Activated B cell treated with CpG ODN at 0.5 μM for 24 hours (primary cell): ENCODE measurements at places on chromosomes 2 and 18.

DNA sequence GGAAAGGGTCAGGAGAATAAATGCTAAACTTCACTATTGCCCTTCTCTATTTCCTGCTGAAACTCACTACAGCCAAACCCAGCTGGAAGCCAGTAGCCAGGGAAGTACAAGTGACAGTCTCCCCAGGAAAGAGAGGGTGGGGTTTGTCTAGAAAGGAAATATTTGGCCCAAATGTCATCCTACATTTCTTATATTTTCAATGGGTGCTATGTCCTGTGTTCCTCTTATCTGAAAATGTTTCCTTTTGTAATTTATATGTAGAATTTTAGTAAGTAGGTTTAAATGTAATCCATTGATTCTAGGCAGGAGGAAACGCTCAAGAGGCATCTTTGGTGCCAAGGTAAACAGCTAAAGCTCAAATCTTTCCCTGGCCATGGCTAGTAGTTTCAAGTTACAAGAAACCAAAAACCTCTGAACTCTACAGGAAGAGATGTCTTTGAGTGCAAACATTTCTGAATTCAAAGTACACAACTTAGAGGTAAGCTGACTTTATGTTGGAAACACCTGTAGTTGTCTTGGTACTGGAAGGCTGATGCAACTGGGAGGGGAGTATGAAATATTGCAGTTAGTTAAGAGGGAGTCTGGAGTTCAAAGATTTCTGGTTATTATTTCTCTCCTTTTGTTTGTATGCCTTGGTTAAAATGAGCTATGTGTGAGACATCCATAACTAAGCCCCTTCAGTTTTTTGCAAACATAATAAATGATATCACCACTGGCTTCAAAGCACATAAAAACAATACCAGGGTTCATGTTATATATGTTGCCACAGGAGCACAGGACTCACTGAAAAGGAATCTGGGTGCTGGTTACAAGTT lies 356.1 kb upstream of the ZC3H15 start:
- DNase-seq = no peak

DNA sequence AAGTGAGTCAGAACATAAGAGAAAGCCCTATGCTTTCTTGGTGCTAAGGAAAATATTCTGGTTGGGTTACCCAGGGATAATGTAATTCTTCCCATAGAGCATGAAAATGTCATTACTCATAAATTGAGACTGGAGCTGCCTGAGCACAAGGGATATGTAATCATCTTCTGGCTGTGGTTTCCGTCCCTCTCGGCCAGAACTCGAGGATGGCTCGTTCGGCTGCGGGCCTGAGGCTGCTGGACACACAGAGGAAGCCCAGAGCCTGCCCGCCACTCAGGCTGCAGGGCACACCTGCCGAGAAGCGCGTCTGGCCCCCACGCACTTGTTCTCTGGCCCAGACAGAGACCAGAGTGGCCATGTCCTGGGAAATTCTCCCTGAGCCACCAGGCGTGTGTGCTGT lies 104.9 kb downstream of the ASAP2 start:
- no peak for DNase-seq

GRCh38 chr18:54805571-54806334 lies 22.5 kb upstream of the RAB27B start:
- no peak for DNase-seq

- DNase-seq = no peak
Observed at GRCh38 chr18:33735428-33735827, 157.4 kb downstream of the ASXL3 start.

GRCh38 chr2:26412091-26412673 lies 10.5 kb downstream of the DRC1 start:
- no peak for DNase-seq

GRCh38 chr18:3526421-3527354 lies 76.7 kb downstream of the TGIF1 start:
- no peak for DNase-seq

DNA sequence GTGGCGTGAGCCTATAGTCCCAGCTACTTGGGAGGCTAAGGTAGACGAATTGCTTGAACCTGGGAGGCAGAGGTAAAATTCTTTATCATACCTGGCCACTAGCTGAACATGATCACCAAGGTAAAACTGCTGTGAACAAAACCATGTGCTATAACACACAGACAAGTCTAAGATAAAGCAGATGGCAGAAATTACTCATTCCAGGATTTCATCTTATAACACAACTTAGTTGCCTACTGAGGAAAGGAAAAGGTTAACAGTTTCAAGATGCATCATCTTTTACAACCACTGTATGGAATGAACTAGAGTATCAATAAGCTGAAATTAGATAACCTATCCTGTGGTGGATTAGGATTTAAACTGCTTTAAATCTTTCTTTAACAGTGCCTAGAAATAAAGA lies 8.3 kb downstream of the ARL5A start:
- no peak for DNase-seq

GRCh38 chr2:102753563-102754159 lies 8.2 kb upstream of the TMEM182 start:
- DNase-seq = no peak

DNA sequence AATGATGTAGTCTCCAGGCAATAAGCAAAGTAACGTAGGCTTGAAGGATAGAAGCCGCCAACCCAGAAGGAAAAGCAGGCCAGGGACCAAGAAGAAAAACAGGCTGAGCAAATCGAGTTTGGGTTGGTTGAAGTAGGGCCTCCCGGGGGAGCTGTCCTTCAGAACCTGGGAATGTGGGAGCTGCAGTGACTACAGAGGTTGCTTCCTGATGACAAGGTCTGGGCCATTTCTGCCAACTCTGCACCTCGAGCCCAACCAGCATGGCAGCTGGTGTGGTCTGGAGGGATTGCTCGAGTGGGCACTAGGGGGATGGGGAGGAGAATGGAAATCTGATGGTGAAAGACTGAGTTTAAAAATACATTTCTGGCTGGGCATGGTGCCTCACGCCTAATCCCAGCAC lies 14.1 kb downstream of the ACMSD start:
- DNase-seq = no peak

DNA sequence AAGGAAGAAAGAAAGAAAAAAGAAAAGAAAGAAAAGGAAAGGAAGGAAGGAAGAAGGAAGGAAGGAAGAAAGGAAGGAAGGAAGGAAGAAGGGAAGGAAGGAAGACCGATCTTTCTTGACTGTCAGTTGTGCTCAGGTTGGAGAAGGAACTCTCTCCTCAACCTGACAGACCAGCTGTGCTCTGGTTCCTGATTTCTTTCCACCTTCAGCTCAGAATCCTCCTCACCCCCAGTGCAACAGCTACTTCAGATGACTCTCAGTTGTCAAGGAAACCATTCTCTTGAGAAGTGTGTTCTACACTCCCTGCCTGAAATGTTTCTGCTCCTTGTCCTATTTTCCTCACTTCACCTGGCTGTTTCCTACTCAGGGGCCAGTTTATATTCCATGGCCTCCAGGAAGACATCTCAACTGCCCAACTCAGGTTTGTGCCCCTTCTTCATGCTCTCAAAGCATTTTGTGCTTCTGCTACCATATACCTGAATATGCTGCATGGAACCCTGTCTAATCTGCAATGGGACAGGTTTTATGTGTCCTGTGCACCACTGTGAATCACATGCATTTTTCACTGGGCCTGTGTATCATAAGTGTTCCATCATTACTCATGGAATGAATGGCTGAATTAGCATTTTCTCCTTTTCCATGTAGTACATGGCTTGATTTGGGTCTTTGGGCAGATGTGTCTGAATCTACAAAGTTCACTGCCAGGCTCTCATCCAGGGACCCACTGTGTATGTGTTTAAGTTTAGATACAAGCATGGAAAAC lies 32.8 kb upstream of the DOCK10 start:
- DNase-seq = no peak

DNA sequence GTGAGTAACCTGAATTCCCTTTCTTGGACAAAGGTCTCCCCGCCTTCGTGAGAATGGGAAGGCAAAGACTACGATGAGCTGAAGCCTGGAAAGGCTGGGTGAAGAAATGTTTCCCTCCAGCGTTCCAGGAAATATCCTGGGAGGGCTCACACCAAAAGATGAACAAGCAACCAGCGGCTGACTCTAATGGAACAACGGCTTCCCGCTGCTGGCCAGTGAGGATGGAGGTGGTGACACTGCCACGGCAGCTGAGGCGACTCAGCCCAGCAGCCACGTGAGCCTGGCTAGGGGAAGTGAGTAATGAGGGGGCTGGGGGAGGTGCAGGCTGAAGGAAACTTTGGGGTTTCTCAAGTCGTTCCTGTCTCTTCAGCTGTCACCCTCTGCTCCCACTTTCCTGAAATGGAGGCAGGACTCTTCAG lies 105.0 kb upstream of the SMAD7 start:
- DNase-seq = peak; percentile 25

DNA sequence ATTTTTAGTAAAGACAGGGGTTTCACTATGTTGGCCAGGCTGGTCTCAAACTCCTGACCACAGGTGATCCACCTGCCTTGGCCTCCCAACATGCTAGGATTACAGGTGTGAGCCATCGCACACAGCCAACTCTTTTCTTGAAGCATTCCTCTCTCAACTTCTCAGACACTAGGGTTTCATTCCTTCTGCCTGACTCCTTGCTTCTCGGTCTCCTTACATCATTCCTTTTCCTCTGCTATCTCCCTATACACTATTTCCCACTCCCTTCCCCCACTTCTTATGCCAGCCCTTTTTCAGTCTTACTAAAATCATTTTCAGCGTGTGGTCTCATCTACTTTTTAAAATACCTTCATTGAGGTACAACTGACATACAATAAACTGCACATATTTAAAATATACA lies 6.1 kb downstream of the SOS1 start:
- DNase-seq = no peak

DNA sequence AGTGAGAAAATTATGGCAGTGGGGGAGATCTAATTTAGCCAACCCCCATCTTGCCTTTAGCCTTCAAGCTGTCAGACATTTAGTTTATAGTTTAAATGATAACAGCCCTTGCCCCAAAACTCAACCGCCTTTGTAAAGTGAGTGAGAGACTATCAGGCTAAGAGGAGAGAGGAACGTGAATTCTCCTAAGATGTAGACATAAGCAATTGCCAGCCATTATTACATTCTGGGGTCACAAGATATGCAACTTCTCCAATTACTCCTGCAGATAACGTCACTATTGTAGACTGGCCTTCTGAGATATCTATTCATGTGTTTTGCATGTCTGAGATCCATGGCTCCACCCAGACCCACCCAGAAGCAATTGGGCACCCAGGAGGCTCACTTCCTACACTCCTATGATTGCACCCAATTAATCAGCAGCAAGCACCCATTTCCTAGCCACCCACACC lies 307.3 kb downstream of the NBAS start:
- no peak for DNase-seq

DNA sequence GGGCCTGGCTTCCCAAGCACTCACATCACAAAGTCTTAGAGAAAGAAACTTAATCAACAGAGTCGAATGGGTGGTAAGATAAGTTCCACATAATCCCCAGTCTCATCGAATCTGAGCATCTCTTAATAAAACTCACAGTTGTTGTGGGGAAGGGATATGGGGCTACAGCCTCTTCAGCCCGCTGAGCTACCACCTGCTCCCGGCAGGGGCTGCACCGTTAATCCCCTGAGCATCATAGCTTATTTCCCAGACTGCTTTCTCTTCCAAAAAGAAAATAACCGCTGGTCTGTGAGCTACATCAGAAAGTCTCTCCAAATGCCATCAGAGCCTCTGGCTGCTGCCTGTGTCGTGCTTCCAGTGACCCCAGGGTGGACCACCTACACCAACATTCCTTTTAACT lies 139.4 kb upstream of the CELF4 start:
- no peak for DNase-seq

DNA sequence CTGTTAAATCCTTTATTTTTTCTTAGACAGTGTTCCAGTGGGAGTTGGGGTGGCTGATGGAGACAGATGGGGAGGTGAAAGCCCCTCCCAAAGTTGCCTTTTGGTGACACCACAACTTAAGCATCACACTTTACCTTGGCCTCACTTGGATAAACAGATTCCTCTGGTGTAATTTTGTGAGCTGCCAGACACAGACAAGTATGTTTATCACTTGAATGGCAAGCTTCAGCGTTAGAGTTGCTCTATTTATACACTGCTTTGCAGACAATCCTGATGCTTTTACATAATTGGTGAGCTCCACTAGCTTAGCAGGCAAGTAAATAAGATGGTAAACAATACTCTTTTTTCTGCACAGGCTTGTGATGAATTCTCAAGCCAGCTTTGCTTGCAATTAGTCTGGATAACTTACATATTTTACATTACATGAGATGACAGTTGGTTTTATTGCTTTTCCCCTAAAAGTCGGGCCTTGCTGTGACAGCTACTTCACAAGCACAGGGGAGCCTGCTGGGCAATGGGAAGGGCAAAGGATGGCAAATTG lies 226.2 kb downstream of the SLC8A1 start:
- DNase-seq = no peak
